ENCODE measurements at places on chromosomes 13 and 19.
A peak's percentile ranks its signal among the peaks of the same experiment; 100 is the strongest.

DNA sequence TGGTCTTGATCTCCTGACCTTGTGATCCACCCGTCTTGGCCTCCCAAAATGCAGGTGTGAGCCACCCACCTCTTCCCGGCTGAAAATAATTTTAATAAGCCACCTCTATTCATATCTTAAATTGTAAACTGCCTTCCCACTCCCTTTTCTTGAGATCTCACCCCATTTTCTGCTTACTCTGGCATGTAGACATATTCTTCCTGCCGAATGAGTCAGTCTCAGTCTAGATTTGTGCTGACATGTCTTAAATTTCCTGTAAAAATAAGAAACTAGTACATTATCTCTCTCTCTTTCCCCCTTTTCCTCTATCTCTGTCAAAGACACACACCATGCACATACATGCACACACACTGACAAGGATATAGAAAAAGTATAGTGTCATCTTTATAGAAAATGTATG lies 60.9 kb downstream of the THSD1 start:
- DNase-seq: no peak

DNA sequence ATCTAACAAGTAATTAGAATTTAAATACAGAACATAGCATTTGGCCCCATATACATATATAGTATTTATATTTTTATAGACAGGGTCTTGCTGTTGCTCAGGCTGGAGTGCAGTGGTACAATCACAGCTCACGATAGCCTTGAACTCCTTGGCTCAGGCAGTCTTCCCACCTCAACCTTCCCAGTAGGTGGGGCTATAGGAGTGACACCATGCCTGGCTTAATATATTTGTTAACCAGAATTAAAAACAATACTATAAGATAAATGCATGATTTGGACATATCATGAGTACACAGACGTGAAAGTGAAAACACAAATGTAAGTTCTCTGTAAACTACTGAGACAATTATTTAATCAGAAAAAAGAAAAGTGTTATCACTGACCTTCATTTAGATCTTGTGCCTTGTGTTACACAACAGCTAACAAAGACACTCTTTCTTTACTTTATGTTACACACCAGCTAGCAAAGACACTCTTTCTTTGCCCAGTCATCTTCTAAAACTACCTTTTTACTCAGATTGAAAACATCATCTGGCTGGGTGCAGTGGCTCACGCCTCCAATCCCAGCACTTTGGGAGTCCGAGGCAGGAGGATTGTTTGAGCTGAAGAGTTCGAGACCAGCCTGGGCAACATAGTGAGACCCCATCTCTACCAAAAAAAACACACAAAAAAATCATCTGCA lies 22.6 kb downstream of the CARS2 start:
- DNase-seq: no peak

DNA sequence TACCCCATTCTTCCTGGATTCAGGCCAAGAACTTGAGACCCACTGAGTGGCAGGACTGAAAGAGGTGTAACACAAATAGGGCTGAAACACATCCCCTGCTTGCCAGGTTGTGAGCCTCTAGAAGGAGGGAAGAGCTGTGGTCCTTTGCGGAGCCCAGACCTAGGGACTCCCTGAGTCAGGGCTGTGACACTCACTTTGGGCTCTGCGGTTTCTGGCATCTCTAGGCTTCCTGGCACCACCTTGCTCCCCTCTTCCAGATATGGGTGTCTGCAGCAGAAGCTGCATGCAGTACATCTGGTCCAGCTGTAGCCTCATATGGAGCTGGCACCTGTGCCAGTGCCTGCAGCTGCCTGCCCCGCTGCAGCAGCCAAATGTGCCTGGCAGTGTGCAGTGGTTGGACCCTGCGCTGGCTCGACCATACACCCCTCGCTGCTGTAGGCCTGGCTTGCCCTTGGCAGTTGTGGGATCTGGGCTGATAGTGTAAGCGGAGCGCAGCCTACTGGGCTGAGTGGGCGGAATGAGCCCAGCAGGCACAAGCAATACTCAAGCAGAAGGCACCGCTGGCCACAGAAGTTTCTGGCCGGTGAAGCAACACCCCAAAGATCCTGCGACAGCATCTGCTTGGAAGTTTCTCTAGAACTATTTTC lies 290.4 kb downstream of the SLITRK6 start:
- no peak for DNase-seq

GRCh38 chr19:10408511-10409283 lies 5.4 kb upstream of the CDC37 start:
- peak; percentile 74 for DNase-seq

- DNase-seq: no peak
Measured at GRCh38 chr19:38252941-38253691, 3.1 kb downstream of the PPP1R14A start.

GRCh38 chr13:73903561-73903960 lies 230.6 kb downstream of the KLF12 start:
- DNase-seq: no peak

DNA sequence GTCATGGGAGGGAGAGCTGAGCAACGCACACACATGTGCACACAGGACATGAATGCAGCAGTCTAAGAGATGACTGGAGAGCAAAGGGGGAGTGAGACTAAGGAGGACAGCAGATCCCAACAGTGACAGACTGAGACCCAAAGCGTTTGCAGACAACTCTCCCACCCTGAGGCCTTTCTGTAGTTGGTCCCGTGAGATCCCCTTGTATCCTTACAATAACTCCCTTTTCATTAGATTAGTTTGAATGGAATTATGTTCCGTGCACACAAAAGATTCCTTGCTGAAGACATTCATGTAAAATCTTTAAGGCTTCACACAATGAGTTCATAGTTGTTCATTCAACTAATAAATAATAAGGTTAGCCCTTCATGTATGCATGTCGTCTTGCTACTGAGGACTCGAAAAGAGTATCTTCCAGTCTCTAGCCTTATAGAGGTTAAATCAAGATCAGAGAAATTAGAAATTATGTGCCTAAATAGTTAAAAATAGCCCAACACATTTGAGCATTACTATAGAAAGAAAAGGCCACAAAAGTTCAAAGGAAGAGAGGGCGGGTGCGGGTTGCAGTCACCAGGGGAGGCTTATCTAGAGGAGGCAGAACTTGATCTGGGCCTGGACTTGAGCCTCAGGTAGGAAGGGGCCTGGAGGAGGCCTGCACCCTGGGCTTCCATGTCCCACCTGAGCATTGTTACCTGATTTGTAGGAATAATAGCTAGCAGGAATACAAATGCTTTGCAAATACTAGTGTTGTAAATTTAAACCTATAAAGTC lies 3.1 kb upstream of the GTF3A start:
- DNase-seq: no peak

DNA sequence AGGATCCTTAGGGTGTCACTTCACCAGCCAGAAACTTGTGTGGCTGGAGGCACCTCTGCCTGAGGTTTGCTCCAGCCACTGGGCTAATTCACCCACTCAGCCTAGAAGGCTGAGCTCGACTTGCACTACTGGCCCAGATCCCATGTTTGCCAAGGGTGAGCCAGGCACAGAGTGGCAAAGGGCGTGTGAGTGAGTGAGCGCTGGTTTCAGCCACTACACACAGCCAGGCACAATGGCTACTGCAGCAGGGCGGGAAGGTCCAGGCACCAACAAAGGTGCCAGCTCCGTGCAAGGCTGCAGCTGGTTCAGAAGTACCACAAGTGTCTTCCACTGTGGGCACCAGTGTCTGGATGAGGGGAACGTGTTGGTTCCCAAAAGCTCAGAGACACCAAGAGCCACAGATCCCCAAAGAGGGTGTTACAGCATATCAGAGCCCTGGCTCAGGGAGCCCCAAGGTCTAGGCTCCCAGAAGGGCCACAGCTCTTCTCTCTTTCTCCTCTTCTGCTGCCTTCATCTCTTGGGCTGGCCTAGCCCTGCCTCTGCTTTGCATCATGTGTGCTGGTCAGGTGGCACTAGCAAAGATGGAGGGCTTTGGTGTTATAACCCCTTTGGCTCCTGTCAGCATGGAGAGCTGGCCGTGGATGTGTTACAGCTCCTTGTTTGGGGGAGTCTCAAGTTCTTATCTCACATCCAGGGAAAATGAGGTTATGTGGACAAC lies 736.3 kb upstream of the KLHL1 start:
- no peak for DNase-seq

DNA sequence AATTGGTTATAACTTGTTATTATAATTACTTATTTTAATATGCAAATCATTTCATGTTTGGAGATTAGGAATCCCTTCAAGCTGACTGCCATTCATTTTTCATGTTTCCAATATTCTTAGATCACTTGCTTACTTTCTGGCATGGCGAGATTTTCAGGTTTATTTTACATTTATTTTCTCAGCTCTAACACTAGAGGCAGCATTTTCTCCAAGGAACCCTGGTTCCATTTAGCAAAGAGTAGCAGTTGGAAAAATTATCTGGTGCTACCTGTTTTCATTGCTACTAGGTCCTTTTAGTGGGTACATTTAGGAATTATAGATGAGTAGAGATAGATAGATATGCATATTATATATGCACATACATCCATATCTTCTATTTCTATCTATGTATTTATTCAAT lies 90.9 kb upstream of the TRPC4 start:
- DNase-seq: peak; percentile 4

- no peak for DNase-seq
Measured at GRCh38 chr13:40622246-40622645, 44.2 kb downstream of the FOXO1 start.
